Stimulated activated CD4-positive, alpha-beta T cell treated with anti-CD3 and anti-CD28 coated beads, Interleukin-2, amount 100 ng/mL, for 48 hours (primary cell): ENCODE measurements at places on chromosomes 16 and 17.

DNA sequence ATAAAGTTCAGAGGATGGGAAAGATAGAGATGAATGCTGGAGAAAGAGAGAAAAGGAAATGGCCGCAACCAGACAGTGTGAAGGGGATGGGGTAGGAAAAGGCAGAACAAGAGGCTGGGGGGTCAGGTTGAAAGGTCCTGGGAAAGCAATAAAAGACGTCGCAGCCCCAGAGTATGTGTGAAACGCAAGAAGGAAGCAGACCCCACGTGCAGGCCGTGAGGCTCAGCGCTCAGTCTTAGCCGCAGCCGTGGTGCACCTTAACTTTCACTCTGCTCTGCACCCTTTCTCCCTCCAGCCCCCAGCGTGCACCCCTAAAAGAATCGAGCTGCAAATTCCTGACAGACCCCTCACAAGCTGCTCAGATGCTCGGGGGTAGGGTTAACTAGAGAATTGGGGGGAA is 1.9 kb downstream of the DNAH17 start:
- no peak for DNase-seq

DNA sequence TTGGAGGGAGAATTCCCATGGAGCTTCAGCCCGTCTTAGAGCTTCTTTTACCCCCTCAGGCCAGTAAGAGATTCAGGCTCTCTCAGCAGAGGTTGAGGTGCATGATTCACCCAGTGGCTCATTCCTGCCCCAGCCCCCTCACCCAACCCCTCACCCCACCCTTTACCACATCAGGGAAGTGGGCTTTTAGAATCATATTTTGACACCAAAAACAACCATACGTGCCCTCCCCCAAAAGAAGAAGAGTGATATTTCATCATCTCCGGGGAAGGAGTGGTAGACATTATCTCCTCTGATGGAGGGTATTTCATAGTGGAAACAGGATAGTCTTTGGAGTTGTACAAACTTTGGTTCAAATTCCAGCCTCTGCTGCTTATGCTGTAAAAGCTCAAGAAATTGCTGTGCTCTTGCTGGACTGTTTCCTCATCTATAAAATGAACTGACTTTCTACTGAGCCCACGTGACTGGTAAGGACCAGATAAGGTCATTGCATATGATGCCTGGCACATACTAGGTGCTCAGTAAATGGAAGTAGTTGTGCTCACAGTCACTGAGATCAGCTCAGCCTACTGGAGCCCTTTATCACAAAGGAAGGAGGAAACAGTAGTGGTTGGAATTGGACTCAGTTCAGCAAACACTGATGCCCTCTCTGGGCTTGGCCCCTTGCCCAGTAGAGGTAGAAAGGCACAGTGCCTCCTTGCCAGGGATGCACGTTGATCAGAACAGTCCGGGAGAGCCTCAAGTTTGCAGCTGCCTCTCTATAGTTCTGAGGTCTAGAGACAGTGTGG is 18.3 kb upstream of the CCL5 start:
- DNase-seq: no peak

GRCh38 chr16:76777721-76778465 is 413.1 kb upstream of the MON1B start:
- DNase-seq: no peak

DNA sequence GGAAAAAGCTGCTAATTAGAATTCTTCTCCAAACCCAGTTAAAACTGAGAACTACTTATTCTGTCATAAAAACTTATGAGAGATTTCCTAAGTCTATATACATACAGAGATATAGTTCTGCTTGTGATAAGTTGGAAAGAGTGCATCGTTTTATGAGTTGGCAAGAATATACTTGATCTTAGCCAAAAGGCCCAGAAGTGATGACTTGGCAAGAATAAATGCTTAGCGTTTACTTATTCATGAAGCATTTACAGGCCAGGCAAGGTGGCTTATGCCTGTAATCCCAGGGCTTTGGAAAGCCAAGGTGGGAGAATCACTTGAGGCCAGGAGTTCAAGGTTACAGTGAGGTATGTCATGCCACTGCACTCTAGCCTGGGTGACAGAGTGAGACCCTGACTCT is 81.7 kb downstream of the CYB561 start:
- no peak for DNase-seq

DNA sequence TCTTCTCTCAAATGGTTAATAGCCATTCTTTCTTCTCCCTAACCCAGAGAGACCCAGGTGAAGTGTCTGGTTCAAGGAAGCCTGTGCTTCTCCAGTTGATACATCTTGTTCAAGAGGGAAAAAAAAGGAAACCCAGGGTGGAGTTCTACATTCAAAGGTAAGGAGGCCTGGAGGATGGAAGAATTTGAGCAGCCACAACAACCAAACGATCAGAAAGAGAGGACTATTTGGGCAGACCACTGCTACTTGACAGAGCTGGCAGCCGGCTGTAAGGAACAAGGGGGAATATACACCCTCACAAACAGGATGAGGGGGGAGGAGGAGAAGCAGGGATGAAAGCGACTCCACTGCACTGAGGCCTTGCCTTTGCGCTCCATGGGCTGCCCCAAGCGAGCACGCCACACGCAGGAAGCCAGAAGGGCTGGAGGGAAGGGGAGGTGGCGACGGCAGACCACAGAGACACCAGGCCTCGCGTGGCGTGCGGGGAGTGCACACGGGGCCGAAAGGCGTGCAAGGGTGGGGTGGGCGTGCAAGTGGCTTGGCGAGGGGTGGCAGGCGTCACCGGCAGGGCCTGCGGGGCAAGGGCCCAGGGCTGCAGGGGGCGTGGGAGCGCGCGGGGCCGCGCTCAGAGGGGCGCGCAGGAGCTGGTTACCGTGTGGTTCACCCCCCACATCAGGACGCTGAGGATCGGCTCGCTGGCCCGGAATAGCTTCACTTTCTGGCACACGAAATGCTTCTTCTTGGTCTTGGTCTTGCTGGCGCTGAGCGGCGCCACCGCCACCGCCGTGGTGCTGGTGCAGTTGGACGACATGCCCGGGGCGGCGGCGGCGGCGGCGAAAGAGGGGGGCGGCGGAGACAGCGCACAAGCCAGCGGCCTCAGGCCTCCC is 499 bp downstream of the PIP4K2B start:
- DNase-seq: peak; percentile 31

- no peak for DNase-seq
Observed at GRCh38 chr16:5918567-5919130, 821.1 kb upstream of the EEF2KMT start.

- no peak for DNase-seq
Observed at GRCh38 chr17:9549215-9549614, 26.4 kb downstream of the STX8 start.

- no peak for DNase-seq
Observed at GRCh38 chr16:67396159-67397035, 3.1 kb upstream of the TPPP3 start.

DNA sequence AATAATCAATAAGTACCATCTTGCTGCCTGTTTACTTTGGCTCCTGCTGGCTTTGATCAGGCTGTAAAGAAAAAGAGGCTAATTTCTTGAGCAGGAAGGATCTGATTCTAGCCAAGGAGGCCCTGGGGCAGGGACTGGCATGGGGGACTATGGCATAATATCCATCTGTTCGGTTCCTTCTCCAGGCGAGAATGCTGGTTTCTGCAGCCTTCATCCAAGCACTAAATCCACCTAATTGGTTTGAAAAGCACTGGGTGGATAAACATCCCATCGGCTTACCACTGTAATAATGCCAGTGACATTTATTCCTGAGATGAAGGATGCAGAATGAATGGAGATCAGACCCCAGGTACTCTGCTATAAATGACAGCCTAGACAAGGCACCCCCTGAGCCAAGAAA is 180.0 kb upstream of the ASIC2 start:
- DNase-seq: no peak

- DNase-seq: no peak
Observed at GRCh38 chr16:62035115-62036092, 834 bp downstream of the CDH8 start.

GRCh38 chr17:69524854-69525253 is 110.4 kb downstream of the MAP2K6 start:
- no peak for DNase-seq

GRCh38 chr17:67289181-67289876 is 44.3 kb upstream of the HELZ start:
- no peak for DNase-seq

GRCh38 chr17:2214929-2215615 is 88.5 kb downstream of the SMG6 start:
- no peak for DNase-seq

- no peak for DNase-seq
Observed at GRCh38 chr16:83211711-83212110, 584.9 kb downstream of the CDH13 start.

- DNase-seq: no peak
Observed at GRCh38 chr17:4074831-4075495, 67.9 kb downstream of the ZZEF1 start.

GRCh38 chr16:68064791-68065365 is 20.3 kb upstream of the NFATC3 start:
- DNase-seq: peak; percentile 72

DNA sequence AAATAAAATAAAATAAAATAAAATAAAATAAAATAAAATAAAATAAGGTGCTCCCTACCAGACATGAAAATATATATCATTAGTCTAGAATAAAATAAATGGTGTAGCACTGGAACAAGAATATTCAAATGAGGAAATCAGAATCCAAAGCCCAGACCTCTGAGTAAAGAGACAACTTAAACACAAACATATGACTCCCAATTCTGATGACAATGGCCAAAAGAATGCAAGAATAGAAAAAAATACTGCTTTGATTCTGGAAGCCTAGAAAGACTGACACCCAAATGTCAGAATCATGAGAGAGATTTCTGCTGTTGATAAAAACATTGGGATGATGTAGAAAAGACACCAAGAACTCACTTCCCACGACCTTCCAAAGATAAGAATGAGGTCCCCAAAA is 27.9 kb downstream of the MYOCD start:
- DNase-seq: no peak

- DNase-seq: no peak
Observed at GRCh38 chr17:38439436-38439835, 11.2 kb downstream of the ARHGAP23 start.

DNA sequence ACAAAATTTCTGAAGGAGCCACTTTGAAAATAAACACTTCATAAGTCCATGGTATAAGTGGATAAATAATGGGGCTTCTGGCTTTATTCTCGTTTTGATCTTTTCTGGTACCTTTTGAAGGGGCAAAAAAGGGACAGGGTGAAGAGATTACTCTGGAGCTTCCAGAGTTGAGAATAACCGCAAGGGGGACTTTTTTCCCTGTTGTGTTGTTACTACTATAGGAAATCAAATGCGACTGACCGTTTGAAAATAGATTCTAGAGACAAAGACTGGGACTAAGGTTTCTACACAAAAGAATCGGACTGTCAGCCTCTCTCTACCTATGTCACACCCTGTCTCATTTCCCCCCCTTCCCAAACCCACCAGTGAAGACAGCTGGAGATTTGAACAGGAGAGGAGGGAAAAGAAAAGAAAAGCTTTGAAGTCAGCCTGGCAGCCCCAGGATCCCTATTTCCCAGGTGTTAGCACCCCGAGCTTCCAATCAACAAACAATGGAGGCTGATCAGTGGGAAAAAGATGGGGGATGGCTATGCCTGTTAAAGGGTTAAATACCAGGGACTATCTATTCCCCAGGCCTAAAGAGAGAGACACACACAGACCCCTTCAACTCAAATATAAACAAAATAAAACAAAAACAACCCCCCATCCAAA is 8.4 kb downstream of the HOXB4 start:
- DNase-seq: no peak
